ENCODE measurements at places on chromosomes 2 and 18.

GRCh38 chr18:23066060-23066459 is 69.2 kb upstream of the CABLES1 start:
- no peak for DNase-seq

DNA sequence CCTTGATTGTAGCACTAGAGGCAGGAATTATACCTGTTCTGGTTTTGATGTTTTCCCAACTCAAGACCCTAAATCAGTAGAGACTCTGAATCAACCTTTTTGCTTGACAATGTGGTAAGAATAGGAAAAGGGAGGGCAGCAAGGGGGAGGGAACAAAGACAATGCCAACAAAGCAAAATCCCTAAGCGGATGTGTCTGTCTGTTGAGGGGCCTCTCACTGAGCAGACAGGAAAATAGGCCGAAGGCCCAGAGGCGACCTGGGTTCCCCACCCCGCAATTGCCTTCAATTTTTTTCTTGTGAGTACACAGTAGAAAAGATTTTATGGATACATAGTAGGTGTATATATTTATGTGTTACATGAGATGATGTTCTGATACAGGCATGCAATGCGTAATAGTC is 75.6 kb downstream of the MAP4K4 start:
- no peak for DNase-seq

- DNase-seq: peak; percentile 31
These were observed 621 bp upstream of the KCNS3 start for GRCh38 chr2:17877811-17878280.

DNA sequence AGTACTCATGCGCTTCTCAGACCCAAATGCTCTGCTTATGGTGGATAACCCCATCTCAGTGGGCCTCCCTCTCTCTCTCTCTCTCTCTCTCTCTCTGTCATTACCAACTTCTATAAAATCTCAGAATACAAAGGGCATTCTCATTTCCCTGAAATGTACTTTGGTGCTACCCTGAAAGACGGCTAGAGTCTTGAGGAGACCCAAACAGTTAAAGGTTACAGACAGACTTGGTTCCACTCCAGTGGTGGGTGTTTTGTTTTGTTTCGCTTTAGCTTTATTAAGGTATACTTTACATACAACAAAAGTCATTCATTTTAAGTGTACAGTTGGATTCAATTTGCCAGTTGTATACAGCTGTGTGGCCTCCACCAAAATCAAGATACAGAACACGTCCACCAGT is 60.9 kb downstream of the BCL11A start:
- DNase-seq: no peak

DNA sequence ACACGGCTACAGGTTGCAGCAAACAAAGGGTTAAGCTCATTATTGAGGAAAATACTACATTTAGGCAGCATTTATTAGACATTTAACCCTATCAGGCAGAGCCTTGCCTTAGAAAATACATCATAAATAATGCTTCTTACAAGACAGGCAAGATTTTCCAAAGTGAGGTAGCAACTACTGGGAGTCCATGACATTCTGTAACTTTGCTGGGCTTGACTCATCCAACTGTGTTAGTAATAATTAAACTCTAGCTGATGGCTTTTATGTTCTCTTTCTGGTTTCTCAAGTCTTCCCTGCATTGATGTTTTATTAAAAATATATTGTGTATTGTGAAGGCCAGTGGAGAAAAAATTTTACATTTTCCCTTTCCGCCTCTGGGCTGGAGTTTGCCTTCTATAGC is 291.3 kb downstream of the AFF3 start:
- no peak for DNase-seq

DNA sequence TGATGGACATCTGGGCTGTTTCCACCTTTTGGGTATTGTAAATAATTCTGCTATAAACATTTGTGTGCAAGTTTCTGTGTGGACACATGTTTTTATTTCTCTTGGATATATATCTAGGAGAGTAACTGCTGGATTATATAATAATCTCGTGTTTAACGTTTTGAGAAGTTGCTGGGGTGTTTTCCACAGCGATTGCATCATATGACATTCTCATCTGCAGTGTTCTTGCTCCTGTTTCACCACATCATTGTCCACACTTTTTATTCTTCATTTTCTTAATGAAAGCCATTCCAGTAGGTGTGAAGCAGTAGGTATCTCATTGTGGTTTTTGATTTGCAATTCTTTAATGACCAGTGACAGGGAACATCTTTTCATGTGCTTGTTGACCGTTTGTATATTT is 56.9 kb upstream of the ALKAL2 start:
- no peak for DNase-seq

- no peak for DNase-seq
These were observed 150.6 kb downstream of the PRPF40A start for GRCh38 chr2:152566728-152567069.

DNA sequence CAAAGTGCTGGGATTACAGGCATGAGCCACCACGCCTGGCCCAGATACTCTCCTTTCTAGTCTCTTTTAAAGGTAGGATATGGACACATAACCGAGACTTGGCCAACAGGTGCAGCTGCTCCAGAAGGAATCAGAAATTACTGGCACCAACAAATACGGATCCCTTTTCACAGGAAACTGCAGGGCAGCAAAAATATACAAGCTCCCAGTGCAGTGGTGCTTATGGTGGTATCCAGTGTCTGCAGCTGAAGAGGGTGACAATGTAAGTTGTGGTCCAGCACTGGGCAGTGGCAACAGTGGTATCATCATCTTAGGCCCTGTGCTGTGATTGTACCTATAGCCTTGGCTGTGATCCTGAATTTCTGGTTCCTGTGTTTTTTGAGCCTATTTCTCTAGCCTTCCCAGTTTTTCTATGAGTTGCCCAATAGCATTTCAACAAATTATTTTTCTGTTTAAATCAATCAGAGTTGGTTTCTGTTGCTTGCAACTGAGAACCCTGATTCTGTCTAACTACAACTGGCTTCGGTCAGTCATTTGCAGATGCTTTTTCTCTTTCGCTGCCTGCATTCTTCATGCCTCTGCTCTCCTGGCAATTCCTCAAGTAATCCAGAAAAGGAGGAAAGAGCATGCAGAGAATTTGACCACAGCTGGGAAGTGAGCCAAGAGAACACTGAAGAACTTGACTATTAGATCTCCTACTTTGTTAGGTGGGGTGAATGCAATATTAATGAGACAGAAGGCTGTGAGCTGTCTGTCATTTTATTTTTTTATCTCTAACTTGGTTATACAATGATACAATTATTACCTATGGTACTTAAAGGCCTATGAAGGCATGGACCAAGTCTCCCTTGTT is 30.8 kb upstream of the EML4 start:
- DNase-seq: no peak

- DNase-seq: no peak
These were observed 18.0 kb downstream of the C2orf74 start for GRCh38 chr2:61179701-61180639.

GRCh38 chr2:104332731-104333130 is 521.2 kb upstream of the POU3F3 start:
- no peak for DNase-seq

GRCh38 chr2:157264099-157264498 is 6.6 kb downstream of the GALNT5 start:
- DNase-seq: no peak

DNA sequence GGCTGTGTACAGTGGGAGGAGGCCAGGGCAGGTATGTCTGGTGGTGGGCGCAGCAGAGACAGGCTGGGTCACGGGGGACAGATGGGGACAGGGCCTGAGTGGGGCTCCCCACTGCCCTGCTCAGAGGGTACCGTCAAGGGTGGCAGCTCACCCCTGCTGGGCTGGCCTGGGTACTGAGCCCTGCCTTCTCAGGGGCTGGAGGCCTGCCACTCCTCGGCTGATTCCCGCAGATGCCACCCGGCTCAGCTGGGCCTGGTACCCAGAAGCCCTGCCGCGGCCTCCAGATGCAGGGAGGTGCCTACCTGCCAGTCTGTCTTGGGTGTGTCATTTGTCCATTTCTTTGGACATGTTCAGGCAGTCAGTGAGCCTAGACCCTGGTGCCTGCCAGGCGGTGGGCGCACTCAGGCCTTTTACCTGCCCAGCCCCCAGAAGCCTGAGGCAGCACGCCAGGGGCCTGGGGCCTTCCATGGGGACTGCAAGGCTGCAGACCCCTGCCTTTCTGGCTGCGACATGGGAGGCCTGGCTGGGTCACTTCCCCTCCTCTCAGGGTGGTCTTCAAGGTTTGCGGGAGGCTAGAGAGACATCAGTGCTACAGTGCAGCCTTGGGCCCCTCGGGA is 3.3 kb downstream of the SNORC start:
- no peak for DNase-seq

GRCh38 chr2:163252199-163252598 is 413.6 kb upstream of the KCNH7 start:
- DNase-seq: no peak

DNA sequence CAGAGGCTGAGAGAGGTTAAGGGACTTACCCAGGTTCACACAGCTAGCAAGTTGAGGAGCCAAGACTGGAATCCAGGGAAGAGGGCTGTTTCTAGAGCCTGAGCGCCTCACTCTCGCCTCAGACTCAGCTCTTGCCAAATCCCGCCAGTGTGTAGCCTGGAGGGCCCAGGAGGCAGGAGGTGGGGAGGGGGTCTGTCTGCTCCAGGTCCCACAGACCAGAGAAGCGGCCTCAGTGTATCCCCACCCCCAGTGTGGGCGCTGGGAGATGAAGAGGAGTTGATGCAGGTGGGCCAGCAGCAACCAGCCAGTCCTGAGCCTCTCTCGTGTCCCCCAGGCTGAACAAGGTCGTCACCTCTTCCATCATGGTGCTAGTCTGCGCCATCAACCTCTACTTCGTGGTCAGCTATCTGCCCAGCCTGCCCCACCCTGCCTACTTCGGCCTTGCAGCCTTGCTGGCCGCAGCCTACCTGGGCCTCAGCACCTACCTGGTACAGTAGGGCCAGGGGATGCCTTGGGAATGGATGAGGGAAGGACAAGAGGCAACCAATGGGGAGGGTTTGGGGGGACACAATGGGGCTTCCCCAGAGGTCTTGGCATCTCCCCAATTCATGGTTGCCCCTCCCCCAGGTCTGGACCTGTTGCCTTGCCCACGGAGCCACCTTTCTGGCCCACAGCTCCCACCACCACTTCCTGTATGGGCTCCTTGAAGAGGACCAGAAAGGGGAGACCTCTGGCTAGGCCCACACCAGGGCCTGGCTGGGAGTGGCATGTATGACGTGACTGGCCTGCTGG is 5.2 kb upstream of the CTDSP1 start:
- no peak for DNase-seq

DNA sequence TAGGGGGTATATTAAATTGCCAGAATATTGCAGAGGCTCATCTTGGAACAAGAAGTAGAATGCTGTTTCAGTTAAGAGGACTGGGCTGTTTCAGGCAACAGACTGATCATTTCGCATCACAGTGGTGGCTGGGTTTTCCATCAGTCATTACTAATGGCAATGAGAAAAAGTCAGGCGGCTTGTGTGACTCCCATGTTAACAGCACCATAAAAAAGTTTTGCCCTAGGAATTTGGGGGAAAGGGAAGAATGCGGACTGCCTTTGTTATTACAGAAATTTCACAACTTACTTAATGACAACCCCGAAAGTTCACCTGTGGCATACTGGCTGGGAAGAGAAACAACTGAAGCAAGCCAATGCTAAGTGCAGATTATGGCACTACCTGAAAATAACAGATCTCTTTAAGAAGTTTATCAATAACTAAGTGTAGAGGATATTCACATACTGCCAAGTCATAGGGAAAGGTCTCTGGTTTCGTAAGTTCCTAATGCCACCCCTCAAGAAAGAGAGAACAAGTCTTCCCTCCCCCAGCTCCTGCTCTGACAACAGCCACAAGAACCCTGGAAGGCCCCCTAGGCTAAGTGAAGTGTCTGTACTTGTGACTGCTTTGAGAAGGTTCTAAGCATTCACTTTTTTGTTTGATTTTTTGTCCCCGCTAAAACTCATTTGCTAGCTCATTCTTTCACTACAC is 40.5 kb upstream of the AP1S3 start:
- DNase-seq: no peak

- DNase-seq: no peak
These were observed 786.9 kb downstream of the EPHA4 start for GRCh38 chr2:220785178-220785577.

DNA sequence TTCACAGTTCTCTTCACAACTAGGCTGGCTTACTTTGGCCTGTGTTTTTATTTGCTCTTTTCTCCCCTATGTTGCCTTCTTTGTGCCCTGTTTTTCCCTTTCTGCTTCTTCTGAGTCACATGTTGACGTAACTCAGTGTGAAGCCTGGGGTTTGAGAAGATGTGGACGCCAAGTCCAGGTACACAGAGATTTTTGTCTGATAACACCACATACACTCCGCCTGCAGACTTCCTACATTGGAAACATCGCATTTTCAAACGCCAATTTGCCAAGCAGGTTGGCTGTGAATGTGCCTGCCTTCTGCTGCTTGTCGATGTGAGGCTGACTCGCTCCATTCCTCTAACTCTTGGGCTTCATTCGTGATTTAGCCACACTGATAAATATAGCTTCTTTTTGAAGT is 62.6 kb upstream of the FN1 start:
- no peak for DNase-seq

- no peak for DNase-seq
These were observed 54.4 kb downstream of the CCDC88A start for GRCh38 chr2:55365303-55365702.

GRCh38 chr18:76791642-76792041 is 30.7 kb upstream of the ZNF236 start:
- no peak for DNase-seq

DNA sequence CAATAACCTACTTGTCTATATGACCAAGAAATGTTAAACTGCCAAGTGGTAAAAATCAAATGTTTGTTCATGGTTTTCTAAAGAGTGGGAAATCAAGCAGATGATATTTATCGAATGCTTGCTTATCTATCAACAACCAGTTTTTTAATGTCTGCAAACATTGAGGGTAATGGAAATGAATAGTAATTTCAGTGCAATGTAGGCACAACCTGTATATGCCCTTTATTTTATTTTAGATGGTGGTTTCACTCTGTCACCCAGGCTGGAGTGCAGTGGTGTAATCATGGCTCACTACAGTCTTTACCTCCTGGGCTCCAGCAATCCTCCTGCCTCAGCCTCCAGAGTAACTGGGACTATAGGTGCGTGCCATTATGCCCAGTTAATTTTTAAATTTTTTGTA is 46.0 kb upstream of the CD28 start:
- no peak for DNase-seq

GRCh38 chr2:45128580-45128997 is 119.3 kb upstream of the SIX2 start:
- no peak for DNase-seq

DNA sequence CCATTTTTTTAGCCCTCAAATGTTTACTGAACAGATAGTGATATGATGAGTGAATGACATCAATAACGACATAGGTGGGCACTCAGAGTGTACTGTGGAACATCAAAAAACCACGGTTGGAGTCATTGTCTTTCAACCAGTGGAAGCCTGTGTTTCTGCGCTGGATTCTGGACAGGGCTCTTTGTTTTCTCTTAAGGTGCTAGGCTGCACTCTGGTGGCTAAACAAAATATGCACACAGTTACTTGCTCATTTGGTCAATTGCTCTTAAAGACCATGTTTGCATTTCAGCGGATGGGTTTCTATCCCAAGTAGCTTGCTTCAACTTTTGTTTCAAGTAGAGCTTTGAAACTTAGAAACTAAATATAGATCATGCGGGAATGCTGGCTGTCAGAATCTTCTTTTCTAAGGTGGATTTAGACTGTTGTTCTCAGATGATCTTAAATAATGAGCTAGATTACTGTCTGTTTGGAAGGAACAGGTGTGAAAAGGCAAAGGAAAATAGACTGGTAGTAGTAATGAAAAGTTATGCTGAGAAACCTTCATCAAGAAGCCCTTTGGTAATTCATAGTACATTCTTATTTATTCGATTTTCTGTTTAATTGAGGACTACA is 48.5 kb upstream of the LYPD6B start:
- peak; percentile 41 for DNase-seq

Measured in WTC11 (cell line).